ENCODE measurements at places on chromosomes 3 and 15.

GRCh38 chr3:42674146-42674545, 11.2 kb upstream of the KLHL40 start:
- DNase-seq, result no peak

DNA sequence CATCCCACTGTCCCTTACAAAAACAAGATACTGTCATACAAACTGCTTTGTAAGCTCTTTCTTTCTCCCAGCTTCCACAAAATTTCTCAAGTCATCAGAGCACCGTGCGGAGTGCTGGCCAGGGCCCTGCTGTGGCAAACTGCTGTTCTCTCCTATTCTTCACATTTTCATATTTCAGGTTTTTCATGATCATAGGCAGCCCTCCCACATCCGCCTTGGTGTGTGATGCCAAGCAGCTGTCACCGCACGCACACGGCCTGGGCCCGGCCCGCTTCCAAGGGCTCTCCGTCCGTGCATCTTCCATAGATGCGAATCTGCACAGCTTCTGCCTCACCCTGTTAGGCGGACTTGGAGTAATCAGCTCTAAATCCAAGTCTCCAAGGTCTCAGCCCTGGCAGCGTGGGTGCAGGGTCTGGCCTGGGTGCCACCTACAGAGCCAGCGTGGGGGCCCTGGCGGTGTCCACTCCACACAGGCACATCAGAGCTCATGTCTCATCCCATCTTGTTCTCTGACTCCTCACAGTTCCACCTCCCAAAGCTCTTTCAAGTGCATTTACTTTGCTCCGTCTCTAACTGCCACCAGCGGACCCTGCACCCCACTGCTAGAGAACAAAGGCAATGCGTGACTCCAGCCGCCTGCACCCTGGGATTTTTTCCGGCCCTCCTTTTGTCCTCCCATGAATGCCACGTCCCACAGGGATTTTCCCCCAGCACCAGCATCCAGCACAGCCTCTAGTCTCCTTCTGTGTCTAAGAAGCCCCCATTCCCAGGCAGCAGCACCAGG, 27.2 kb downstream of the CYFIP1 start:
- DNase-seq, result no peak

DNA sequence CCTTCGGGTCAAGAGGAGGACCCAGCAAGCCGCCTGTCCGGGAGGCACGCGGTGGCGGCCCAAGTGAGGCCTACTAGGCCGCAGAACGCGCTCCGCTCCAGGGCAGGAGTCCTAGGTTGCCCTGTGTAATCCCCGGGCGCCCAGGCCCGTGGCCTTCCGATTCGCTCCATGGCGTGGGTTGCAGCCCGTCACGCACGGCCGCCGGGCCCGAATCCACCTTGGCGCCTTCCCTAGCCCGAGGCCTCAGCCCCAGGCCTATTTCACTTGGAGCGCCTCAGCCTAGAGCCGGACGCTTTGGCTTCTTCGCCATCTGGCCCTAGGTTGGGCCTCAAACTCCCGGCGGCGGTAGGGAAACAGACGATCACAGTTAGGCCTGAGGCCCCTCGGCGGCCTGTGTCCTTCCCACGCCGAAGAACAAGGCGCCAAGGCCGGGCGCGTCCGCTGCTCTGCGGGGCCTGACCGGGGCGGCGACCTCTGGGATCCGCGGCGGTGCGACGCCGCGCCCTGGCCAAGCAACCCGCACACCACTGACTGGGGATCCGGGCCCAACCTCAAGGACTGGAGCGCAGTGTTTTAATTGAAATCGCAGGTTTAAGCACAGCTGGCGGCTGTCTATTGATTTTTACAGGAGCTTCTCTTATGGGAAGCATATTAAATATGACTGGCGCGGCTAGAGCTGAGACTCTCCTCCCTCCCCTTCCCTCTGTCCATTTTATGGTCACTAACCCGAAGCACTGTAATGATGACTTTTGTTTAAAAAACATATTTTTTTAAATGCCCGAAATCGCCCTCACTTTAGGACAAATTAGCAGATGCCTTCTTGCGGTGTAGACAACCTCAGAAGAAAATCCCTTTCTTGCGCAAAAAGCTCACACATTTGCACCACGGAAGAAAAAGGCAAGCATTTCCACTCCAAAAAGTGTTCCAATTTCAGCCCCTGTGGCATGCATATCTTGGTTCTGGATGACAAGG, 3.8 kb upstream of the FEZF2 start:
- no peak for DNase-seq

GRCh38 chr3:5188419-5189221, 1.1 kb downstream of the EDEM1 start:
- DNase-seq, result peak; percentile 56

GRCh38 chr15:22878103-22878502, 39.6 kb downstream of the NIPA2 start:
- no peak for DNase-seq

DNA sequence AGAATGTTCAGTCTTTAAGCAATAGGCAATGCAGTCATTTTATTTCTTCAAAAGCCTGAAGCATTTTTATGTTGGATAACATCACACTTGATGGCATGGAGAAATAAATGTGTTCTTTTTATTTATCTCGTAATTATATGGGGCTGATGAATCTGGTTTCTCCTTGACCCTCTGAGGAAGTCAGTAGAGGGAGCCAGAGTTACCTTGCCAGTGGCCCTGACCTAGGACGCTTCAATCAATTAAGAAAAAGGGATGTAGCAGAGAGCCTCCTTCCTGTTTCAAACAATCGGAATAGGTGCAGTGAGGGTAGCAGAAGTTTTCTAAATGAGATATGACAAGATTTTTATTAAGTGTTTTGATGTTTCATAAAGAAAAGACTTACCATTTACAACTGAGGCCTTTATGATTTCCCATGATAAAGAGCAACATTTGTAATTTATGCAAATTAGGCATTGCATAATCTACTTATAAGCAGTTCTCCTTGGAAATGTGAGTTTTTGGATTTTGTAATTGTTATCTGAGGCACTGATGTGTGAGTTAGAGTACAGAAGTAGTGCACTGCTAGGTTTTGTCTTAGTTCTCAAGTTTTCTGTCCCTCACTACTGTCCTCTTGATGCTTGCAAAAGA, 129.1 kb downstream of the RAP2B start:
- DNase-seq, result no peak

GRCh38 chr15:67433495-67434099, 87.3 kb upstream of the C15orf61 start:
- peak; percentile 3 for DNase-seq

- DNase-seq, result no peak
Measured at GRCh38 chr3:177085794-177086193, 111.5 kb downstream of the TBL1XR1 start.

- DNase-seq, result no peak
Measured at GRCh38 chr3:186665625-186666188, at the start of gene HRG. Gene HRG (plus strand): TSS chr3:186666014. CDS start chr3:186666032, 18 bp downstream.

DNA sequence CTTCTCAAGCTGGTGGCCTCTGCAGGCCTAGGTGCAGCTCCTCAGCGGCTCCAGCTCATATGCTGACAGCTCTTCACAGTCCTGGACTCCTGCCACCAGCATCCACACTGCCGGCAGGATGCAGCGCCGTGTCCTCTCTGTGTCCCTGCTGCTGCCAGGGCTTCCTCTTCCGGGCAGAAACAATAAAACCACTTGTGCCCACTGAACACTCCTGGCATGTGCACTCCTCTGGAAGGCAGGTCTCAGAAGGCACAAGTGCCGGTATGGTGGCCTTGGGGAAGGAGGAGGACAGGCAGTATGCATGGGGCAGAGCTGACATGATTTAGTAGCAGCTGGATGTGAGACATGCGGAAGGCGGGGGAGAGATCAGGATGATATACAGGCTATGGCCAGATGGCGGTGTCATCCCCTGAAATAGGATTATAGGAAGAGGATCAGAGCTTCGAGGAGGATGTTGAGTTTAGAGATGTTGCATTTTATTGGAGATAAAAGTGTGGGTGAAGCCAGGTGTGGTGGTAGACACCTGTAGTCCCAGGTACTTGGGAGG, 7.5 kb upstream of the MAN2A2 start:
- DNase-seq, result no peak

DNA sequence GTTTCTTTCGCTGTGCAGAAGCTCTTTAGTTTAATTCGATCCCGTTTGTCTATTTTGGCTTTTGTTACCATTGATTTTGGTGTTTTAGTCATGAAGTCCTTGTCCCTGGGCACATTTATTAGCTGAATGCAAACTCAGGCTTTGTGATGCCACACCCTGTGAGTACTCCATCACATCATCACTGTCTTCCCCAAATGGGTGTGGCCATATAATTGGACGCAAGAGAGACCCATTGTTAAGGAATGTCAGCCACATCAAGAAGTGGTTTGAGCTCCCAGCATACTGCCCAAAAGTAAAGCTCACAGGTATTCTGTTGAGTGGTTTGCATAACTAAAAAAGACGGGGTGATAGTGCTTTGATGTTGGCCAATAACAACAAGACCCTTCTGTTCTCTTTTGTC, 245.7 kb downstream of the SV2B start:
- DNase-seq, result no peak

DNA sequence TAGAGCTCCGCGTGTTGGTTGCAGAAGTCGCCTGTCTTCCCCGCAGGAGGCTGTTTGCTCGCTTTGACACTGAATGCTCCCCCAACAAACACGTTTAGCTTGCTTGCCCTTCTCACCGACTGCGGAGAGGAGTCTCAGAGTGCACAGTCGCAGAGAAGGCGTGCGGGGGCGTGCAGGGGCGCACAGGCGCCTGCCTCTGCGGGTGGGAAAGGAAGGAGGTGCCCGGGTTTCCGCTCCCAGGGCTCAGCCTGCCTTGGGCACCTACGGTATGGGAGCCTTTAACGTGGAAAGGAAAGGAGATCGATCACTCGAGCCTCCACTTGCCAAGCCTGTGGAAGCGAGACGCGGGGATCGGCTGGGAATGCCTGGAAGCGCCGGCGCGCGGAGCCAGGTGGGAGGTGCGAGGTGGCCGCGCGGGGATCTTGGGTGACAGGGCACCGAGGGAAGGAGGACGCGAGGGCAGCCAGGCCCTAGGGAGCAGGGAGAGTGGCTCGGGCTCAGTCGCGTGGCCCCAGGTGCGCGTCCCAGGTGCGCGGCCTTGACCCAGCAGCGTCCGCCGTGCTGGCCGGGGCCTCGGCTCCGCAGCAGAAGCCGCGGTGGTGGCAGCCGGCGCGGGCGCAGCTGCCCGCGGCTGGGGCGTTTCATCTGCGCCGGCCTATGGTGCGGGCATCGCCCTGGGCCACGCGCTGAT, at the start of gene FAN1:
TSS of gene FAN1 (plus strand) at position 419 of the 691 bp plus-strand sequence. CDS start 749 bp downstream, outside the sequence.
- DNase-seq, result peak; percentile 58

DNA sequence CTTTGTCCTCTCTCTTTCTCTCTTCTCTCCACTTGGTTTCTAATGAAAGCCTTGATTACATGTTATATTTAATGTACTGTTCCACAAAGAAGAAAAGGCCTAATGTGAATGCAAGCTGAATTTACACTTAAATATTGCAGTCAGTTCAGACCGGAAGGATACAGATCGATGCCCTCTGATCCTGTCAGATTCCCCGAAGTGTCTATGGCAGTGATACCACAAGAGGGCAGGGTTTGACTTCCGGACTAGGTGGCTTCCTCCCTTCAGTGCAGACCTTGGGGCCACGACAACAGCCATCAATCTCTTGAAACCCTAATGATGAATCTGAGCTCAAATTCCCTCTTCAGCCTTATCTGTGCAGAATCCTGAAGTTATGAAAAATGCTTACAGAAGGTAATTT, 29.5 kb downstream of the AGTR1 start:
- peak; percentile 1 for DNase-seq

DNA sequence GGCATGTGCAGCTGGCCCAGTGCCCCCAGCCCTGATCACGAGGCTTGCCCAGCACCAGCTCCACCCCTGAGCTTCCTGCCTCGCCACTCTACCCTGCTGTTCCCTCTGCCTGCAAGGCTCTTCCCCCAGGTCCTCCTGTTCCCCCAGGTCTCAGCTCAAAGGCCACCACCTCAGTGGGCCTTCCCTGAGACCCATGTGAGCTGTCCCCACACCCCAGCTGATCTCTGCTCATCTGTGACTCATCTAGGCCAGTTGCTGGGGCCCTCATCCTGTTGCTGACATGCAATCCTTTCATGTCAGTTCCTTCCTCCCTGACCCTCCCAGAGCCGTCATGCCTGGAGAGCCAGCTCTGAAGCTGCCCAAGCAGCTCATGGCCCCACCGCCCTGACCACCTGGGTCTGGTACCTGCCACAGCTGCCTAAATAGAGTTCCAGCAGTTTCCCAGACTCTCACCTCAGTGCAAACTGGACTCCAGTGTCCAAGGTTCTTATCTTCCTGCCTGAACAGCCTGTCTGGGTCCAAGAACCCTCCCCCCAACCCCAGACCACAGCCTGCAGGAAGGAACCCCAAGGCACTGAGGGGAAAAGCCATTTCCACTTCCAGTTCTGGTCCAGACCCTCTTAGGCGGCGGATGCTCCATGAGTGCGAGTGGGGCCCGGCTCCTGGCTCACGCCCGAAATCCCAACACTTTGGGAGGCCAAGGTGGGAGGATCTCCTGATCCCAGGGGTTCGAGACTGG, 116.6 kb upstream of the IQSEC1 start:
- no peak for DNase-seq

DNA sequence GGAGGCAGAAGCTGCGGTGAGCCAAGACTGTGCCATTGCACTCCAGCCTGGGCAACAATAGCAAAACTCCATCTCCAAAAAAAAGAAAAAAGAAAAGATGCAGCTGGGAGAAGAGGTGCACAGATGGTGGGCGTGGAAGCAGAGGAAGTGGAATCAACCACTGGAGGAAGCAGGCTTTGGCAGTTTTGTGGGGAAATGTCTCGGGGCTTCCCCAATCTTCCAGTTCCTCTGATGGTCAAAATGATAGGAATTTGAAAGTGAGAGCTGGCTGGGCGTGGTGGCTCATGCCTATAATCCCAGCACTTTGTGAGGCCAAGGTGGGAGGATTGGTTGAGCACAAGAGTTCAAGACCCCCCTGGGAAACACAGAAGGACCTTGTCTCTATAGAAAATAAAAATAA, 48.1 kb upstream of the SMAD3 start:
- DNase-seq, result no peak

- no peak for DNase-seq
Measured at GRCh38 chr3:29152379-29152778, 128.5 kb upstream of the RBMS3 start.

GRCh38 chr15:92914768-92915221, 14.7 kb downstream of the CHD2 start:
- DNase-seq, result no peak

DNA sequence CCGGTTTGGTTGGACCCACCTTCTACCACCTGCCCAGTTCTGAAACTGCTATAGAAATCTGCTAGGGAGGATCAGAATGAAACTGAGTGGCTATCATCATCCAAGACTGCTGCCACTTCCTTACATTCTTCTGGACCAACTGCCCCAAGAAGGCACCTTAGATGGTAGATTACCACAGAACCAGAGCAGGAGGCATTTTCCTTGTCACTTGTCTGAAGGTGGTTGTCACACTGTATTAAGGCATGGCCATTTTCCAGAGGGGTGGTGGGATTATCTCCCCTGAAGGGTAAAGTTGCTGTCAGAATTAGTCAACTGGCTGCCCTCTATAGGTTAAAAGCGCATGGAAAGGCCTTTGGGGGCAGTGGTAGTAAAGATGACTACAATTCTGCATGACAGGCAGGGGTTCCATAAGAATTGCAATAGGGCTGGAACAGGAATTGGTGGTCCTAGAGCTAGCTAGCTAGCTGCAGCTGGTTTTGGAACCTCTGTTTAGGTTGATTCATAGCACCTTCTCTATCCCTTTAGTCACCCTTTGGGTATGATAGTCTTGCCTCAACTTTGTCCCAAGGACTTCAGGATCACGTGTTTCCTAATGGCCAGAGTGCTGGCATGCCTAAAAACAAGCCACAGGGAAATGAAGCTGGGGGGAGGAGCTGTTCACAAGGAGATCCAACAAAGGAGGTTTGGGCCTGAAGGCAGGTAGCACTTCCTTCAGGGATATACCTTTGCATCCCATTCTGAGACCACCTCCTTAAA, 4.8 kb upstream of the CSPG5 start:
- no peak for DNase-seq

Data from T-cell (primary cell).